AG04450 (cell line): ENCODE measurements at places on chromosomes 7 and 10.

DNA sequence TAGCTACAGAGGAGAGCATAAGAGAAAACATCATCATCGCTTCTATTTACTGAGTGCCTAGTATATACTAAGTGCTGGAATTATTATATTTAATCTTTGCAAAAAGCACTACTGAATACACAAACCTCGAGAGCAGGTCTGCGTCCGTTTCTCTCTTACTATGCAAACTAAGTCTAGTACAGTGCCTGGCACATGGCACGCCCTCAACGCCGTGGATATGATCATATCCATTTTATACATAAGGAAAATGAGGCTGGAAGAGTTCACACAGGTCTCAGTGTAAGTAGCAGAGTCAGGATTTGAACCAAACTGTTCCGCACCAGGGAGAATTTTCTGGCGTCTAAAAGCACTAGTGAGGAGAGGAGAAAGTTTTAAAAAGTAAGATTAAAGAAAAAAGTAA, 17.6 kb downstream of the MXI1 start:
- no peak for DNase-seq

DNA sequence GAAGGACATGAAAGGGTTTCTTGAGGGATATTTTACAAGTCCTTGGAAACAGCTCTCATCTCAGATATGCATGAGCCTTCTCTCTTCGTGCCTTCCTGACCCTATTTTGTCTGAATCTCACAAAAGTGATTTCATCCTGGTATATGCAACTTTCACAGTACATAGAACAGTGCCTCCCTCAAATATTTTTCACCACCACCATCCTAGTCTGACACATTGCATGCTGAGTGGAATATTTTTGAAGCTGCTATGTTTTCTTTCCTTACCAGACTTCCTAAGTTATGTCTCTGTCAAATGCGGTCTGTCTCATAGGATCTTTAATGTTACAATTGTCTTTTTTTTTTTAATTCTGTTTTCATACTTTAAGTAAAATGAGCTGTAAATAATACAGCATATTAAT, 673.3 kb upstream of the LRRN3 start:
- no peak for DNase-seq

- no peak for DNase-seq
Measured at GRCh38 chr7:92403760-92404074, 43.6 kb upstream of the GATAD1 start.

DNA sequence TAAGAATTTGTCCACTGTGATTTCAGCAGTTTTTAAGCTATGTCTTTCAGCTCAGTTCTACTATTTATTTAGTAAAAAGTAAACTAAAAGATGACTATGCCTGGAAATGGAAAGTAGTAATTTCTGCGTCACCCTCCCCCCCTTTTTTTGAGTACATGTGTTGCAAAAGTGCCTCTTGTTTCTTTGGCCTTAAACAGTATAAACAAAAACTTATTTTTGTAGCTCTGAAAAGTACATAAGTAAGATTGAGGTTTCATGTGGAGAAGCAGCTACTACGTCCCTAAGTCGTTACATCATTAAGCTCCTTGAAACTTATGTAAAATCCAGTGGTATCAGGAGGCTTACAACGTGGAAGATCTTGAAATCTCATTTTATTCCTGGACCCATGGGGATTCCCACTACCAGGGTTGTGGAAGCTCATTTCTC, 46.3 kb upstream of the HBP1 start:
- DNase-seq: peak; percentile 64

DNA sequence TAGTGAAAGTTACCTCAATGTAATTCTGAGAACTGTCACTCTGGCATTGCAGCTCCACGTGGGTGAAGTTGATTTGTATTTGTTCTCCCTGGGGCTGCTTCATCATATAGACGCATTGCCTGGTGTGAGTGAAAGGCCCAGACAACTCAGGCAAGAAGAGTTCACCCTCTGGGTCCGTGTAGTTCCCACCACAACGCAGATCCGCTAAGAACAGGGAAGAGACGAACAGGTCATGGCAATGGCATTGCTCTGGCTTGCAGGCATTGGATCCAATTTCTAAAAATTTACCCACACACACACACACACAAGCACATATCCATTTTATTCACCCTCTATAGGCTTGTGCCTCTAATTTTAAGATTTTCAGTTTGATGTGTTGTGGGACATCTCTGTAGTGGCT, 45.4 kb downstream of the CUBN start:
- no peak for DNase-seq

DNA sequence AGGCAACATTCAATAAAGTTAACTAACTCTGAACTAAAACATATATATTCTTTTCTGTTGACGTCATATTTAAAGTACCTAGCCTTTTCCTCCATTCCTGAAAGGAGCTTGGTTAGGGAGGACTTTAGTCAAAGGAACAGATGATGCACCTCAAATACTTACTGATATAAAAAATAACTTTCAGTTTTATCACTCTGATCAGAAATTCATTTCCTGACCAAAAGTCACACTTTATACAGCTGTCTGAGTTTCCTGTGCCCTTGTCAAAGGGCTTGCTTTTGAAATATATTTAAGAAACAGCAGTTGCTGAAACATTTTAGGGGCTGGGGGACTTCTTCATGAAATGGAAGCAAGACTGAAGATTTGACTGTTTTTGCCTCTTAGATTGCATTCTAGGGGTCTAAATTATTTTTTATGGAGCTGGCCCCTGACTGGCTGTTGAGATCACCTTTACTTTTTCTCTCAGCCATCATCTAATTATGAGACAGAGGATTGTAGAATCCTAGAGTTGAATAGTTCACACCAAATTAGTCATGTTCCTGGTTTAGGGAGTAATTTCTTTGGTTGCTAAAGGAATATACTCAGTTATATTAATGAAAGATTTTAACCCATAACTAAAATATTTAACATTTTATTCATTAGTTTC, 46.6 kb downstream of the GLCCI1 start:
- DNase-seq: no peak

DNA sequence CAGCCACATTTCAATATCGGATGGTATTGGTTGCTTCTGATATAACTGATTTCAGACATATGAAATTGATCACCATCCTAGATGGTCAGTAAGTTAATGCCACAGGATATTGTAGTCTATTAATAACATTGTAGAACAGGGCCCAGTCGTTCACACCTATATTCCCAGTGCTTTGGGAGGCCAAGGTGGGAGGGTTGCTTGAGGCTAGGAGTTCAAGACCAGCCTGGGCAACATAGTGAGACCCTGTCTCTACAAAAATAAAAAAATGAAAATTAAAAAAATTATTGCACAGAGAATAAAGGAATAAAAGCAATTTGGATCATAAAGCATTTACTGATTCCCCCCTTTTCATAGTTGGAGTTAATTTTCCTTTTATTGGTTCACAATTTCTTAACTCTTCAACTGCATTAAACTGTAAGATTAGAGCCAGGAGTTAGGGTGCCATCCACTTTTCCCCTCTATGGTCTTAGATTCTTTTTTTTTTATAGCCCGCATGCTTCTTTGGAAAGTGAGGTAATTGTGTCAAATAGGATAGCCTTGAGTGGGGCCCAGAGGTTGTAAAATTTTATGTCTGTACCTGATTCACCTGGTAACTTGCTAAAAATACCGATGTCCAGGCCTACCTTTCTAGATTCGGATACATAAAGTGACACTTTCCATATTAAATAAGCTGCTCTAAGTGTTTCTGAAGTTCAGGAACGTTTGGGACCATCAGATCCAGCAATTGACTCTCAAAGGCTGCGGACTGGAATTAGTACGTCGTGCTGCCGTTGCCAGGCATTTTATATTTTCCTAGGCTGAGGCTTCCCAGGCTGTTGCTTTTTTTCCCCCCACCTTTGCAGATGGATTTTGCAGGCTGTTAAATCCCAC, 24.7 kb downstream of the ADK start:
- DNase-seq: no peak

DNA sequence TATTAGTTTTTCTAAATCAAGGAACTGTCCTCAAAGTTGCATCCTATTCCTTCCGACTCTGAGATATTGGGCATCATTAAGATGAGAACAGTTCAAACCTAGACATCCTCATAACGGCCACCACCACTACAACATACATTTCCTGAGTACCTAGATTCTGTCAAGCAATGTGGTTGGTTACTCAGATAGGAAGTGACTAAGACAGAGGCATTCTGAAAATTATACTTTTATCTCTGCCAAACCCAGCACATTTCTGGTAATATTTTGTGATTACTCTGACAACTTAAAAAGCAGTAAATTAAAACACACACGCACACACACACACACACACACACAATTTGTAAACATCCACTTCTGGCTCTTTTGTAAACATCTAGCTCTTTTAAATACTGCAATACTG, 291.2 kb upstream of the MEOX2 start:
- no peak for DNase-seq

GRCh38 chr7:128265906-128266300, 24.8 kb downstream of the LEP start:
- no peak for DNase-seq

DNA sequence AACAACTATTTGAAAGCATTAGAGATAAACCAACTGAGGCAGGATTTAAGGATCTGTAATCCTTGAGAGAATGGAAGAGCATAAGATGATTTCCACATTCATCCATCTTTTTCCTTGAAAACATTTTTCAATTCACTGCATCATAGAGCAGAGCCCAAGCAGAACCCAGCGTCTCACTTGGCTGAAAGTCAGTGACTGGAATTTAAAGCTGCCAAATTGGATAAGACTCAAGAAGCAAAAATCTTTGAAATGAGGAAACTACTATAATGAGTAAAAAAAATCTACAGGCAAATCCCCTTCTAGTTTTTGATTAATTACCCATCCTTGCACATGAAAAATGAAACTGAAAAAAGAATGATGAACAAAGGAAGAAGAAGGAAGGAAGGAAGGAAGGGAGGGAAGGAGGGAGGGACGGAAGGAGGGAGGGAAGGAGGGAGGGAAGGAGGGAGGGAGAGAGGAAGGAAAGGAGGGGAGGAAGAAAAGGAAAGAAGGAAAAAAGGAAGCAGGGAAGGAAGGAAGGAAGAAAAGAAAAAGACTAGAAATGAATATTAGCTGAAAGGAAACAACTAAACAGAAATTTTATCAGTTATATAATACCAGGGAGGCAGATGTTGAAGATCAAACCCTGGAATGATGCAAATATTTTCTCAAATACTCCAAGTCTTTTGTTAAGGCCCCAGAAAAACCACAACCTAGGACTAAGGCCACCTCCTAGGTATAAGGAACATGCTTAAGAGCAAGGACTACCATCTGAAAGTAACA, 336.3 kb upstream of the MAGI2 start:
- DNase-seq: peak; percentile 32
